ENCODE measurements at places on chromosomes 4 and X. TPM values are rescaled to one million over a fixed set of nuclear protein-coding genes. Genes with fewer than 3 reads are reported as not detected.

- DNase-seq = no peak
Observed at GRCh38 chr4:23166407-23166806, 473.7 kb downstream of the GBA3 start.

DNA sequence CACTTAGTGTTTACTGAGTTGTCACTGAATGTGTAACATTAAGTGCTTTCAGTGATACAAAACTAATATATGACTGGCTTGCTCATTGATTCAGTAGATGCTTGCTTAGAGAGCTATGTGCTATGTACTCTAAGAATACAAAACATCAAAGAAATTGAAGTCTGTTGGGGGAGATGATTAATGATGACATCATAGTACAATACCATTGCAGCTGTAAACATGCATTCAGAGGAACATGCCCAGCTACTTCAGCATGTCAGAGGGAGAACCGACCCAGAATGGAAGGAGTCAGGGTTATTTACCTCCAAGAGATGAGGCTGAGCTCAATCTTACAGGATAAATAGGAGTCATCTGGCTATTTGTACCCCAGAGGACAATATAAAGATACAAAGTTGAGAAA, 290.8 kb downstream of the TENM3 start:
- no peak for DNase-seq

DNA sequence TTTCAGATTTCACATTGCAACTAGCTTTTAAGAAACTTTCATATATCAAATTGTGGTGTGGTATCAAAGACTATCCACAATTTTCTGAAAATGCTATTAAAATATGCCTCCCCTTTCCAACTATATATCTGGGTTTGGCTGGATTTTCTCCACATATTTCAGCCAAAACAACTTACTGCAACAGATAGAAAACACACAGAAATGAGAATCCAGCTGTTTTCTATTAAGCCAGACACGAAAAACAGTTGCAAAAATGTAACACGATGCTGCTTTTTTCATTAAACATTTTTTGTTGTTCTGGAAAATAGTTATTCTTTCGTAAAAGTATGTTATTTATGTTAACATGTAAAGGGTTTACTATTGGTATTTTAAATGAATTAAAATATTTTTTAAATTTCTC, 33.1 kb downstream of the DCTD start:
- DNase-seq = no peak

GRCh38 chrX:31266203-31267076, 194.6 kb upstream of the FTHL17 start:
- peak; percentile 89 for DNase-seq

DNA sequence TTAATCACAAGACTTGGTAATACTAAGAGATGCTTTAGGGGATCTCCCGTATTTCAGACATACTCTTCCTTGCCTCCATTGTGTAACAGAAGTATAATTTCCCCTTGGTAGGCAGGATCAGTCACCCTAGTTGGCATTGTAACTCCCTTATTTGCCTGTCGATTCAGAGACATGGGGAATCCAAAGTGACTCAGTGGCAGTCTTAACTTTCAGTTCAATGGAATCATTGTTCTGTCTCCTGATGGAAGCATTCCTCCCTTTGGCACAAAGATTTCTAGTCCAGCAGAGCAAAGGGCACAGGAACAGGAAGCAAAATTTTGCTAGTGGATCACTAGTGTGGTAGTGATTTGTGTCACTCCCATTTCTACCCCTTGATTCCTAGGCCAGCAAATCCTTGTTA, 80.4 kb downstream of the DCUN1D4 start:
- DNase-seq = no peak

DNA sequence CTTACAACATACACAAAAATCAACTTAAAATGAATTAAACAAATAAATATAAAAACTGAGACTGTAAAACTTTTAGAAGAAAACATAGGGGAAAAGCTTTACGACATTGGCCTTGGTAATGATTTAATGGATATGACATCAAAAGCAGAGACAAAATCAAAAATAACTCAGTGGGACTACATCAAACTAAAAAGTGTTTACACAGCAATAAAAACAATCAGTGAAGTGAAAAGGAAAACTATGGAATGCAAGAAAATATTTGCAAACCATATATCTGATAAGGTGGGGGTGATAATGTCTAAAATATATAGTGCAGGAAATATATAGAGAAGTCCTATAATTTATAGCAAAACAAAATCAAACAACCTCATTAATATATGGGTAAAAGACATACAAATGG, 364.4 kb upstream of the INTU start:
- no peak for DNase-seq

The CLIC2 gene
- 12.7 TPM for total RNA-seq

Measured in lower leg skin (tissue), 4 donors.